ENCODE measurements at places on chromosomes 2 and 18.

- DNase-seq: no peak
Observed at GRCh38 chr2:204966245-204966644, 421.0 kb downstream of the PARD3B start.

- DNase-seq: no peak
Observed at GRCh38 chr2:110714452-110715224, 17.7 kb upstream of the ACOXL start.

DNA sequence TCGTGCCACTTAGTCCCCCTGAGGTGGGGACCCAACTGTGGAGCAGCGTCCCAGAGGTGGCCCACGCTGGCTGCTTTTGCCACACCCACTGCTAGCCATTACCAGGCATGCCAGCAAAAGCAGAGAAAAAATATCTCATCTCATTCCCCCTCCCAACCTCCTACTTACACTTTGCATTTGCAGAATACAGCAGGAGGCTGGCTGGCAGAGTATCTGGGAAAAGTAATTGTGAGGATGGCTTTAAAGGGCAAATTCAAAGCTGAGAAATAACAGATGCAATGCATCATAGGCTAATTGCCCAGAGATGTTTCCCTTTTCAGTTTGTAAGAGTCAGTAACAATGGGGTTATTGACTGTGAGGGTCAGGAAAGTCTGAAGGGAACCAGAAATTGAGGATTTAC, 438.1 kb upstream of the DSEL start:
- DNase-seq: no peak

GRCh38 chr18:48191494-48191893, 217.7 kb downstream of the ZBTB7C start:
- no peak for DNase-seq

GRCh38 chr2:1681323-1682180, 62.8 kb downstream of the PXDN start:
- no peak for DNase-seq

DNA sequence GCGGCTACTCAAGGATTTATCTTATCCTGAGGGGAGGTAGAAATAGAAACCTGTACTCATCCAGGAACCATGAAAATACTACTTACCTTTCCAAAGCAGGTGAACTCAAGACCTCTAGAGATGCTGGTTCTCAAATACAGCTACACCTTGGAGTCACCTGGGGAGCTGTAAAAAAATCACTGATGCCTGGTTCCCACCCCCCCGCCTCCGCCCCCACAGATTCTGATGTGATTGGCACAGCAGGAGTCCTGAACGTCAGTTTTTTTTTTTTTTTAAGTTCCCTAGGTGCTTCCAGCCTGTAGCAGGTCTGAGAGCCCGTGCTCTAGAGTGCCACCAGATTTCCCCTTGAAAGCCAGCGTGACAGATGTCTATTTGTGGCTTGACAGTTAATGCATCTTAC, 113.6 kb downstream of the MRO start:
- DNase-seq: no peak

- DNase-seq: no peak
Observed at GRCh38 chr2:160666154-160667060, 172.8 kb upstream of the RBMS1 start.

GRCh38 chr18:77073336-77074093, 59.1 kb downstream of the MBP start:
- DNase-seq: no peak

GRCh38 chr18:69444221-69444620, 43.5 kb downstream of the DOK6 start:
- DNase-seq: no peak

DNA sequence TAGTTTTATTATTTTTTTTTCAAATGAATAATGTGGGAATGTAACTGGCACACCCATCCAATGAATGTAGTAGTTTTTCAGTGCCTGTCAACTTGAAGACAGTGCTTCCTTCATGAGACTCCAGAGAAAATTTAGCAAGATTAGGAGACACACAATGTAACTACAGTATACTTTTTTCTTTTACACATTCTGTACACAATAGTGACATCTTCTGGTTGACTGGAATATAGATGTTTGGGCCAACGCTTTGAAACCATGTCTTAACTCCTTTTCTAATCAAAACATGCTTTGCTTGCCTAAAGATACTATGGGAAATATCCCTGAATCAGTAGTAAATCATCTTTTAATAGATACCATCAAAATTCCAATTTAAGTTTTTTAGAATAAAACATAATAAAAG, 229.5 kb upstream of the ZC3H15 start:
- DNase-seq: no peak

DNA sequence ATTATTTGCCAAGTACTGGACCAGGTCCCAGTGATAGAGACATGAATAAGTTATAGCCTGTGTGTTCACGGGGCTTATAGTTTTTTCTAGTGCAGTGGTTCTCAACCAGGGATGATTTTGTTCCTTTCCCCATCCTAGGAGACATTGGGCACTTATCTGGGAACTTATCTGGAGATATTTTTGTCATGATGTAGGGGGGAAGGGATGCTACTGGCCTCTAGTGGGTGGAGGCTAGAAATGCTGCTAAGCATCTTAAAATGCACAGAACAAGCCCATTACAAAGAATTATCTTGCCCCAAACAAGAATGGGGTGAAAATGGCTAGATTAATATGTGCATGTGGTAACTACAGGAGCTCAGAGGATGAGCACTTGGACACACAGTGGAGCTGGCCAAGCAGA, 75.2 kb downstream of the KLHL29 start:
- no peak for DNase-seq

- no peak for DNase-seq
Observed at GRCh38 chr2:1864981-1865421, 120.7 kb upstream of the PXDN start.

- no peak for DNase-seq
Observed at GRCh38 chr2:207731138-207731537, 19.7 kb downstream of the CCNYL1 start.

- DNase-seq: no peak
Observed at GRCh38 chr2:119592436-119592835, 48.2 kb downstream of the CFAP221 start.

- DNase-seq: no peak
Observed at GRCh38 chr2:37619230-37619958, 52.0 kb downstream of the CDC42EP3 start.

DNA sequence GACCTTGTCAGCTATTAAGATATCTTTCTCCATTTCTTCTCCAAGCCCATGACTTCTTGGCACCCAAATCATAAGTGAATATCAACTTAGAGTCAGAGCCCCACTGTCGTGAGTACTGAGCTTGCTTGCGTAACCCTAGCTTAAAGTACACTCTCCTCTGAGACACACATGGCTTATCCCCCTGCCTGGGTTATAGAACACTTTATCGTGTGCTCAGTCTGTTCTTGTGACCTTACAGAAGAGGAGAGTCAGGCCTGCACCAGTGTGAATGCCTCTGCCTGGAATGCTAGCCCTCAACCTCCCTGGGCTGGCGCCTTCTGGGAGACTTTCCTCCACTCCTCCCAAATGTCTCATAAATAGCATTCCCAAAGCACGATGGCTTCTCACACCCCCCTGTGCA, 79.3 kb downstream of the CEP192 start:
- DNase-seq: no peak

GRCh38 chr2:149595056-149595963, 7.7 kb upstream of the MMADHC start:
- DNase-seq: no peak

DNA sequence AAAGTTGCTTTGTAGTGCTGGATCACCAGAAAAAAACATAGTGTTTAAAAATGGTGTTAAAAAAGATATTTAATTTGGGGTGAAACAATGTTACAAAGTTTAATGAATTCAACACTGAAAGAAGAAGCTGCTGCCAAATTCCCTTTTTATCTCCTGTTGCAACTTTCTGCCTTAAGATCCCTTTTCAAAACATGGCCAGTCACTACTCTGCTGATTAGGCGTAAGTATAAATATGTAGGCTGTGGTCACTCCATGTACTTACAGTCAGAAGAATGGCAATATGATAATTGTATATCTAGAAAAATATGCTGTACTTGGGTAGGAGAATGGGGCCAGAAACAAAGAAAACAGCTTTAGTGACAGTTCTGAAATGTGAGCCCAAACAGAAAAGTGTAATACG, 123.5 kb upstream of the ZBTB14 start:
- DNase-seq: no peak

- no peak for DNase-seq
Observed at GRCh38 chr2:186641132-186641806, 51.4 kb downstream of the ITGAV start.

DNA sequence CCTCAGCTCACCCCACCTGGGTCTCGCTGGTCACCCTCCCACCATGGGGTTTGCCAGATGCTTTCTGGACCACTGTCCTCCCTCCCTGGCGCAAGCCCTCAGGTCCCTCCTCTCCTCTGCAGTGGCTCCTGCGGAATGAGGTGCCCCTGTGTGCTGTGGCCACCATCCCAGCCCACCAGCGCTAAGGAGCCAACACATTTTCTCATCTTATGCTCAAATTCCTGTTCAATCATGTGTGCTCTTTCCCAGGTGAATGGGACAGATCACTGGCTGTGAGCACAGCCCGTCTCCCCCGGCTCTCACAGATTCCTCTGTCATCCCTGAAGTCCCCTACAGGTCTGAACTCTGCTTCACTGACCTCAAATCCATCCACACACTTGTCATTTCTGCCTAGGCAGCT, 15.2 kb upstream of the CCDC74B start:
- no peak for DNase-seq

GRCh38 chr2:160906878-160907277, 253.3 kb upstream of the TANK start:
- no peak for DNase-seq

Measured in stimulated activated CD4-positive, alpha-beta T cell treated with anti-CD3 and anti-CD28 coated beads, Interleukin-15, amount 100 ng/mL, for 1 hour (primary cell).